NCI-H774 (cell line): ENCODE measurements at places on chromosomes 4 and X.

DNA sequence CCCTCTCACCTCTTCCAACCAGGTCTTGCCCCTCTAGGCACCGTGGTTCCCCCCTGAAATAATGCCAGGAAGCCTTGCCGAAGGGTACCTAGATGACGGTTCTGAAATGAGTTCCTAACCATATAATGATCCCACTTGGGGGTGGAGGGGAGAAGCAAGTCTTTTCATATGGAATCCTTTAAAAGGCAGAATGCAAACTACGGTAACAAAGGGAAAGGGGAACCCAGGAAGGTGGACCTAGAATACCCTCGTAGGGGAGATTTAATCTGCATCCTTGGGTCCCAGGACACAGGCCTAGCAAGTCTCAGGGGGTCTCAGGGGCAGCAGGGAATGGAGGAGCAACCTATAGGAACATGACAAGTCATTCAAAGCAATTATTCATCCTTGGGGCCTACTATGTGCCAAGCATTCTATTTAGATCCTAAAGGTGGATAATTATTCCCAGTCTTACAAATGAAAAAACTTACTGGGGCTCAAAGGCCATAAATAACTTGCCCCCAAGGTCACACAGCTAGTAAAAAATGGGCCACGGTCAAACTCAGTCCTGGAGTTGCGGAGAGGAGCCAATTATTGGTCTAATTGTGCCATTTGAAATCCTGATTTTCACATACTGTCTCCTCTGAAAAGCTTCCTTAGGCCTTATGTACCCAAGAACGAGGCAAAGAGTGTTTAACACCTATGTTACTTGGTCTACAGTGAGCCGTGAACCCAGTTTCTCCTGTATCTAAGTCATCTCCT is 8.8 kb downstream of the BCOR start:
- DNase-seq: no peak

DNA sequence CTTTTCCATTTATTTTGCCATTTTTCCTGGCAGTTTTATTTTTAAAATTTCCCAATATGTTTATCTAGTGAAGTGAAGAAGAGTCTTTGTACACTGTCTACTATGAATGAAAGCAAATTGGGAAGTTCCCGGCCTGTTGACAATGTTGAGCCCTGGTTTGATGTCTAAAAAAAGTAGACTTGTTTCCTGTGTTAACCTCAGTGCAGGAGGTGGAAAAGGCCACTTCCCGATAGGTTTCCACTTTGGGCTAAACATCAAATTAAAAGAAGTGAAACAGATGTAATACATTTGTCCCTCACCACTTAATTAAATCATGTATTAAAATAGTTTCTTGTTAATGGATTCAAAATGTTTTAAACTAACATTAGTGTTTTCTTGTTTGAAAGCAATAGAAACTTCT is 30.0 kb downstream of the BBS12 start:
- DNase-seq: no peak

DNA sequence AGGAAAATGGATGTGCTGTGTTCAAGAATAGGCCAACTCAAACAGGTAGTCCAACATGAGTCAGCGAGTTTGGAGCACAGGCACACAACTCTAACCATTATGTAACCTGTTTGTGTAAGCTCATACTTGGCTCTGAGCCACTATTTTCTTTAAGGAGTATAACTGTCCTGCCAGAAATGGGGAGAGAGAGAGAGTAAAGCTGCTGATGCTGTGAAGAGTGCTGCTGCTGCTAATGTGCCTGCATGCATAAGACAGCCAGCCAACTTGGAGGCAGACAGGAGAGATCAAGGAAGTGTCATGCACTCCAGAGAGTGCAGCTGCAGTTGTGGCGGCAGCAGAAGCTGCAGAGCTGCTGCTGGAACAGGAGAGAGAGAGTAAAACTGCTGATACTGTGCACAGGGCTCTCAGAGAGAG is 11.7 kb upstream of the STATH start:
- peak; percentile 77 for DNase-seq

DNA sequence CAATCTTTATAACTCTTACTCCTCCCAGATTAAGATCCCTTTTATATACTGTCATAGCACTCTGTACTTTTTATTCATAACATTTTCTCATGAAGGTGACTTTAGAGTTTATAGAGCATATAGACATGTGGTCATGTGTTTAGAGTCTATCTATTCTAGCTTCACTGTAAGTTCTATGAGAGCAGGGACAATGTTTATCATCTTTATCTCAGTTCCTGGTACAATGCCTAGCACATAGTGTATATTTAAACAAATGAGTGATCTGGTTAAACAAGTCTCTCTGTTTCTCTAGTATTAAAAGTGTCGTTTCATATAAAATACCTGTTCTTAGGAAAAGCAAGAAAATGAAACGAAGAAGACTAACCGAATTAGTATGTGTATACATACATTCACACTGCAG is 3.2 kb downstream of the CXCL6 start:
- DNase-seq: no peak

- no peak for DNase-seq
Measured at GRCh38 chr4:623914-624566, 1.3 kb upstream of the PDE6B start.

GRCh38 chrX:51215266-51215665 is 117.4 kb upstream of the NUDT10 start:
- no peak for DNase-seq

DNA sequence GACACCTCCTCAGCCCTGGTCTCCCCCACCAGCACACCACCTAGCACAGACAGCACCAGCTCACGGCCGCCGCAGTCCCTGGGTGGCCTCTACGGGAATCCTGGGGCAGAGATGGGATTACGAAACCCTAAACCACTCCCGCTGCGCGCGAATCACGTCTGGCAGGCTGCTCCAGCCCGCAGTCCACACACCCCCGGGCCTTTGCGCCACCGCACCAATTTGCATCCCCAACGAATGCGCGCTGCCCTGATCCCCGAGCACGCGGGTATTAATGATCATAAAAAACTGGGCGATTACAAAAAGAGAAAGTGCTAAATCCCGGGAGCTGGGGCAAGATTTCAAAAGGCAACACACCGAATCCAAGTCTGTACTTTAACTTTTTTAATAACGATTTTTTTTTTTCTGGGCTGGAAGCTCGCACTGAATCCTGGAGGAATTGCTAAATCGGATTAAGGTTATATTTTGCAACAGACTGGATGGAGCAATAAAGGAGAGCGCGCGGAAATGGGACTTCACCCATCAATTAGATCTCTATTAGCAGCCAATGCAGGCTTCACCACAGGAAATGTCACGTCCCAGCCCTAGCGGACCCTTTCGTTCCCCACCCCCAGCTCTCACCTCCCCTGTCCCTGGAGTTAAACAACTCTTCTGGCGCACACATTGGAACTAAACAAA is 69.8 kb upstream of the TMEM33 start:
- DNase-seq: no peak

DNA sequence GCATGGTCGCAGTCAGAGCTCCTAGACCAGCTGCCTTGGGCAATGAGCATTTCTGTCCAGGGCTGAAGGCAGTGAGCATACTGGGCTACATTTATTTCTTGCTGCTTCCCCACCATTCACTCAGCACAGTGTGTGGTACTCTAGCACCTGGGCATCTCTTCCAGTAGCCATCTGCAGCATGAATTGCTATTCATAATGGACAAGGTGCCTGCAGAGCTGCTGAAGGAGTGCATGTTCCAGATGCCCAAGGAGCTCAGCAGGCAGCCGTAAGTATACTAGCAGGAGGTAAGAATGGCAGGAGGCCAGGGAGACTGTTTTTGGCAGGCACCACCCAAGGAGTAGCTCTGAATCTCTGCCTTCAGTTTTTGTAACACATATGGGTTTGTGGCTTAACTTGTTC is 110.4 kb upstream of the RXFP1 start:
- no peak for DNase-seq

DNA sequence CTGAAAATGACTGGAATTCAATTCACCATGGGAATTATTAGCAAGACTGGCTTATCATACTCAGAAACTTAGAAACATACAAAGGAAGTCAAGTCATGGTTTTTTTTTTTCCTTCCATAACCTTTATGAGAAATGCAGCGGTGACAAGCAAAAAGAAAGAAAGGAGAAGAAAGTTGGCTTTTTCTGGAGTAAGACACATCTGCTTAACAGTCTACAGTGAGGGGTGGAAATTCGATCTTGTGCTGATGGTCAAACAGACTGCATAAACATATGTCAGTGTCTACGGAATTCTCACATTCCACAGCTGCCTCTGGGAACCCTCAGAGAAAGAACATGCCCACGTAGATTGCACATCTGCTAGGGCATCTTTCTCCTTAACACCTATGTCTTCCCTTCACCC is 54.6 kb downstream of the PROM1 start:
- no peak for DNase-seq

- no peak for DNase-seq
Measured at GRCh38 chr4:119082661-119083060, 53.0 kb upstream of the MYOZ2 start.

DNA sequence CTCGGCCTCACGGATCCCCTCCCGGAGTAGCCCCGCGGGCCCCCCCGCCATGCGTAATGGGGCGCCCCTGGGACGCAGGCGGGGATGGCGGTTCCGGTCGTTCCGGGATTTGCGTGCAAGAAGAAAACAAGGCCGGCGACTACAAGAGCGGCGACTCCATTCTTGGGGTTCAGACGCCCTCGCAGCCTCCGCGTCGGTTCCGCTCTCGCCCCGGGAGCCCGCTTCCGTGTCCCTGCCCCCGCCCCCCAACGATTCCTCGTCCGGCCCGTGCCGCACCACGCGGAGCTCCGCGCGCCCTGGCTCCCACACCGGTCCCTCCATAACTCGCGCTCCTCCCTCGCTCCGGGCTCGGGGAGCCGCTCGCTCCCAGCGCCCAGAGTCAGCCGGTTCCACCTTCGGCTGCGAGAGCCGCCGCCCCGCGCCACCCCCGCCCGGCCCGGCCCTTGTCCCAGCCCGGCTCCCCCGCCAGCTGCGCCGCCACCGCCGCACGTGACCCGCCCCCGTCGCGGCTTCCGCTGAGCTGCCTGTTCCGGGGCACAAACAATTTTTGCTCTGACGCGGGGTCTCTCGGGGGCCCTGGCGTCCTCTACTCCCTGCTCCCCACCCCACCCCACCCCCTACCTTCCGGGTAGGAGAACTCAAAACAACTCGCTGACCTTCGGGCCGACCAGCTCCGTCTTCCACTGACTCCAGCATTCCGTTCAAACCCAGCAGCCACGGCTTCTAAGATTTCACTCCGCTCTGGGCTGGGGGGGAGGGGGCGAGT is 78.8 kb upstream of the BCOR start:
- peak; percentile 28 for DNase-seq

DNA sequence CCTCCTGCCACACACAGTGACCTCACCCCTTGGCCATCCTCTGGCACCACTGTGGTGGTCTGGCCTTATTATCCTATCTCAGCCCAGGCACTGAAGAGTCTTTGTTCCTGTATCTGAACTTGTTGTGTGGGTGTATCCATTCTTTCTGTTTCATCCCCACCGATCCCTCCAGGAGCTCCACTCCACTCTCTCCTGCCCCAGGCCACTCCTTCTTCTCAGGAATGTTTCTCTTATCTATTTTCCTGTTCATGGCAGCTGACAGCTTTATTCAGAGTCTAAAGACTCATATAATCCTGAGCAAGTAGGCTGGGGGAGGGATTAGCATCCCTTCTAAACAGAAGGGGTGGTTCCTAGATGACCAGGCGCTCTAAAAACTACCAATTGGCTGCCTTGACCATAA is 150.0 kb downstream of the ANAPC10 start:
- DNase-seq: no peak

- no peak for DNase-seq
Measured at GRCh38 chr4:98996056-98996764, 689 bp downstream of the METAP1 start.

GRCh38 chrX:82813671-82814078 is 694.4 kb upstream of the POU3F4 start:
- DNase-seq: peak; percentile 1

DNA sequence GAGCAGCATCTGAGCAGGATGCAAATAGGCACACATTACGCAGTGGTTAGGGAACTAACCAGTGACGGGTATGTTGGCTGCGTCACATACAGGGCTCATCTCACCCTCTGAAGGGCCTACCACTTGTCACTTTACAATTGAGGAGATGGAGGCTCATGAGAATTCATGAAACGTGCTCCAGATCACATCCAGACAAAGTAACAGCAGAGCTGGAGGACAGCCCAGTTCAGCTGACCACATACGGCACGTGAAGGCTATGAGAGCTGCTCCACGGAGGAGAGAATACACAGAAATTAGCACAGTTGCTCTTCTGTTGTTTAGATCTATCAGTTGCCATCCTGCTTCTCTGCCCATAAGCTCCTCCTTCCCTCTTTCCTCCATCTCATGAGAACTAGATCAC is 78.4 kb downstream of the FAM9B start:
- DNase-seq: no peak

DNA sequence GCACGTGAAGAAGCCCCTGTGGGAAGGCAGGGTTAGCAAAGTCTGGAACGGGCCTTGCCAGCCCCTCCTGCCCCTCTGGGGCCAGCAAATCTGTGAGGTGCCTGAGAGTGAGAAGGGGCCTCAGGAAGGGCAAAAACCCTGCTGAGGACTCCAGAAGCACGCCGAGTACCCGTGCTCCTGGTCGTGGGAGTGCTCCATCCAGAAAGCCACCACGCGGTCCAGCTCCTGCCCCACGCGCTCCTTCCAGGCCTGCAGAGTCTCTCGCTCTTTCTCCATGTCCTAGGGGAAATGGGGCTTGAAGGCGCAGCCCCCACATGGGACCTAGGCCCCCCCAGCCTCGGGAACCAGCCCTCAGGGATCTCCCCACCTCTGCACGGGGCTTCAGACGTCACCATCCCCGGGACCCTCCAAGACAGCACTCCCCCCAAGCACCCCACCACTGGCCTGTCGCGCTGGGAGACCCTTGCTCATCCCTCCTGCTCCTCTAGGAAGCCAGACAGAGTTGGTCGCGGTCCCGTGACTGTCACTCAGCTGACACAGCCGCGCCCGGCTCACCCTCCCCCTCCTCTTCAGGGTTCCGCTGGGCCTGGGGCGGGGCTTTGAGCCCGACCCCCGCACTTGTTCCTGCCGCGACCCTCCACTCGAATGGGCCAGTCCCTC is at the start of gene RENBP:
TSS of gene RENBP (minus strand) at position 504 of the 660 bp plus-strand sequence. CDS start at position 471, 33 bp downstream.
- DNase-seq: no peak

GRCh38 chr4:47315346-47315745 is 148.2 kb downstream of the COMMD8 start:
- no peak for DNase-seq

DNA sequence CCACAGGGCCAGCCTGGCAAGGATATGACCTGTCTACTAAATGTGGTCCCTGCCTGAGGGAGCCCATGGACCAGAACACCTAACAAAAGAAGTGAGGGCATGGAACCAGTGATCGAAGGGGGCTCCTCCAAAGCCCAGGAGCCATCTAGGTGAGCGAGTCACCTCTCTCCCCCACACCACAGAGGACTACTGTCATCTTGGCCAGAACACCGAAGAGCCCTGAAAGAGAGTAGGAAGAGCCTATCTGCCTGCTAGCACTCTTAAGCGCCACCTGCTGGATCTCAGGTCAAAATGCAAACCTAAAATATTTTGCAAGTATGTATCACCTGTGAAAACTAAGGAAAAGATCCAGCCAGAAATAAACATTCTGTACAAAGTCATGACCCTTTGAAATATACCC is 137.9 kb upstream of the ZXDB start:
- no peak for DNase-seq

DNA sequence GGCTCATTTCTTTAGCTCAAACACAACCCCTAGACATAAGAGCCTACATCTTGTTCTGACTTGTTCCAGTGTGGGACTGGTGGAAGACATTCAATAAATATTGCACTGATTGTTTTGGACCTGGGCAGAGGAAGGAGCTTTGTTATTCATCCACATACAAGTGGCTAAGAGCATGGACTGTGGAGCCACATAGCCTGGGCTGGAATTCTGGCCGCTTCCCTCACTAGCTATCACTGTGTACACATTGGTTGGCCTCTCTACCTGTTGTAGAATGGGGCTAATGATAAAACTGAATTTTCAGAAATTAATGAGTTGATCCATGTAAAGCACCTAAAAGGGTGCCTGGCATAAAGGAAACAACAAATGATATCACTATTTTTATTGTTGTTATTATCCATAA is 80.0 kb downstream of the ZNF674 start:
- DNase-seq: no peak
